ENCODE measurements at places on chromosomes 12 and 14.

DNA sequence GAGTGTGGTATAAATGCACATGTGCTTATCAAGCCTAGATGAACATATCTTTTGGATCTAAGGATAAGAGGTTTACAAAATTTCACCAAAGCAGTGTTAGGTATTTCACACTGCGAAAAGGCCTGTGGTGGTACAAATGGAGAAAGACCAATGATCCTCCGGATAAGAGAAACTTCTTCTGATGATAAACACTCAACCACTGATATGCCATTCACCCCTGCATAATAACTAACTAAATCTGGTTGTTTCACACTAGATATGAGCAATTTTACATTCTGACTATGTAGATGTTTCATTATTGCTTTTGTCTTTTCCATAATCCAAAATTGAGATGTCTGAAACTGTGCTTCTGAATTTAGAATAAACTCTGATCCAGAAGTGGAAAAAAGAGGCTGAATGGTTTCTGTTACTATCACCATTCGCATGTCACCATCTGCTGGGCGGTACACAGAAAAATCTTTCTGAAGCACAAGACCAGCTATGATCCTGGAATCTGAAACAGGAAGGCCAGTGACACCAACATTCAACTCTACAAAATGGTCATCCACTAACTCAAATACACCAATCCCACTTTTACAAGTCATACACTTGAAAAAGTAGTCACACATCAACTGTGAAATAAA is 1.3 kb downstream of the BBS10 start:
- no peak for DNase-seq

DNA sequence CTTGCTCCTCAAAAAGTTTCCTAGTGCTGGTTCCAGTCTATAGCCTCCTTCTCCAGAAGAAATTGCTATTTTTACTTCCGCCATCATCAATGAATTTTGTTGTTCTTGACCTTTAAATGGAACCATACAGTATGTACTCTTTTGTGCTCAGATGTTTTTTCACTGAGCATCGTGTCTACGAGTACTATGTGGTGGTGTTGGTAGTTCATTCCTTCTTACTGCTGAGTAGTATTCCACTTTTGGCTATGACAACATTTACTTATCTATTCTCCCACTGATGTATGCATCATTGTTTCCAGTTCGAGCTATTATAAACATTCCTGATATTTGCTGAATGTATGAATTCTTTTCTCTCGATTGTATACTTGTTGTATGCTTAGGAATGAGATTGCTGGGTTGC is 28.6 kb downstream of the SLC2A14 start:
- DNase-seq = no peak

- DNase-seq = no peak
Observed at GRCh38 chr12:88393017-88393767, 187.1 kb downstream of the KITLG start.

DNA sequence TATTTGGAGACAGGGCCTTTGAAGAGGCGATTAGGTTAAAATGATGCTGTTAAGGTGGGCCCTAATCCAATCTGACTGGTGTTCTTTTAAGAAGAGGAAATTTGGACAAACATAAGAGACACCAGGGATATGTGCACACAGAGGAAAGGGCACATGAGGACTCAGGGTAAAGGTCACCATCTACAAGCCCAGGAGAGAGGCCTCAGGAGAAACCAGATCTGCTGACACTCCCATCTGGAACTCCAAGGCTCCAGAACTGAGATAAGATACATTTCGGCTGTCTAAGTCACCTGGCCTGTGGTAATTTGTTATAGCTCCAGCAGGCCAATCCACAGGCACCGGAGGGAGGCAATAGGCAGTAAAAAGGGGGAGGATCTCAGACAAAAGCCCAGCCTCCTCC is 48.6 kb downstream of the KICS2 start:
- no peak for DNase-seq

GRCh38 chr12:94139816-94140215 is 8.6 kb upstream of the PLXNC1 start:
- no peak for DNase-seq

DNA sequence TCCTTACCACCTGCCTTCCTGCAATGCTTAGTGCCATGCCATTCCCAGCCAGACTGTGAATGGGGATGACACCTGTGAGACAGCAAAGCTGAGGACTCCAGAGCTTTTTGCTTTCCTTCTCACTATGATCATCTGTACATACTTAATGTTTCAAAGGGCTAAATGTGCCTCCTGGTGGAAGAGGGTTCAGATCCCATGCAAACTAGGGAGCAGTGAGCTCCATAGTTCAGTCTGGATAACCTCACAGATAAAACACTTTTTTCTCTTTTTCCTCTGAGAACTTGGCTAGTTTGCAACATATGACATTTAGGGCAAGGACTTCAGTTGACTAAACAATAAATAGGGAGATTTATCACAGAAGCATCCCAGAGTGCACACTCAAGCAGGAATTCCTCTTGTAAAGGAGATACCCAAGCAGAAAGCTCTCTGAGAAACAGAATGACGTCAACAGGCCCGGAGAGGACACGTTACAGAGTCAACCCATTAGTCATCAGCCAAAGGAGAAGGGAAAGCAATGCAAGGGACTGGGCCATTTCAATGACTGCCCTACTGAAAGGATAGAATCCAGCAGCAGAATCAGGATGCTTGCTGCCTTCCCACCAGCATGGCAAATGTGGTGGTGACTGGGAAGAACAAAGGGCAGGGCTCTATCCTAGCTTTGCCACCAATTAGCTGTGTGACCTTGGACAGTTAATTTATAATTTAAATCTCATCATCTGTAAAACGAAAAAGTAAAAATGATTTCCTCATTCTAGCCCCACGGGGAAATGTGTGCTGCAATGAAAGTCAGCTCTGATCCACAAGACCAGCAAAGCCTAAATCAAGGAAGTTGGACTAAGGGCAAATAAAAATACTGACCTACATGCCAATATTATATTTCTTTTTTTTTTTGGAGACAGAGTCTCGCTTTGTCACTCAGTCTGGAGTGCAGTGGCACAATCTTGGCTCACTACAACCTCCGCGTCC is 80.8 kb upstream of the ACTN1 start:
- DNase-seq = peak; percentile 96

GRCh38 chr12:47705229-47705565 is 633 bp downstream of the RPAP3 start:
- no peak for DNase-seq

GRCh38 chr14:54646626-54647025 is 79.7 kb downstream of the SAMD4A start:
- DNase-seq = no peak

DNA sequence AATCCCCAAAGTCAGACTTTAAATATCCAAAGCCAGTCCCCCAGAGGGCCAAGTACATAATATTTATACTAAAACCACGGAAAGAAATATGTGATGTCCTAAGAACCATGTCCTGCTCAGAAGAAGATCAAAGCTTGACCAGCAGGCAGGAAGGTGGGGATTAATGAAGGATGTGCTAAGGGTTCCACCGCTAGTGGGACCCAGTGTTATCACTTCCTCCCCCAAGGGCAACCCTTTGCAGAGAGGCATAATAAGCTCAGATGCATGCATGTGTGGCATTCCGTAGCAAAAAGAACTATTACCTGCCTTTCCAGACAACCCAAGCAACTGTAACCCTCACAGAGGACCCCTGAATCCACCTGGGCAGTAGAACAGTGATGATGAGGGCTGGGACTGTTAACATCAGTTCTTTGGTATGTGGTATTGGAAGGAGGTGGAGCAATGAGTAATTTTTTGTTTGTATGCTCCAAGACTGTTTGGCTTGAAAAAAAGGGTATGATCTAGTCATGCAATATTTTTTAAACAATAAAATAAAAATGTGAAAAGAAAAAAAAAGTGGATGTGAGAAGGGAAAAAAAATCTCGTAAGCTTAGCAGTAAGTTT is 71.7 kb upstream of the ETV6 start:
- no peak for DNase-seq

GRCh38 chr12:3032770-3033538 is 44.2 kb upstream of the TSPAN9 start:
- no peak for DNase-seq

- no peak for DNase-seq
Observed at GRCh38 chr14:76212242-76212641, 60.5 kb downstream of the GPATCH2L start.

- DNase-seq = no peak
Observed at GRCh38 chr12:68158432-68158831, 1.1 kb downstream of the IFNG start.

DNA sequence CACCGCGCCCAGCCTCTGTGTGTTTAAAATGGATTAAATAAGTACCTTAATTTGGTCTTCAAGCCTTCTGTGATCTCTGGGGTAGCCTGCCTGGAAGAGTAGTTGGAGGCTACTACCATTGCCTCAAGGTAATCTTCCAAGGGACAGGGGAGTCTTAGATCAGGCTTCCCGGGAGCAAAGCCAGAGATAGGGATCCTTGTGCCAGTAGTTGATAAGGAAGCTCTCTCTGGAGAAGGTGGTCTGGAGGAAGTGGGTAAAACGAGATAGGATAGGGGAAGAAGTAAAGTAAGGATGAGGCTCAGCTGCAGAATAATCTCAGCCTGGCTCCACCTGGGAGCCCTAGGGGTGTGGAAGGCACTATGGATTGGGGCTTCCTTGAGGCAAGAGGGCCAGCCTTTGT is 38.5 kb downstream of the FOS start:
- DNase-seq = no peak

DNA sequence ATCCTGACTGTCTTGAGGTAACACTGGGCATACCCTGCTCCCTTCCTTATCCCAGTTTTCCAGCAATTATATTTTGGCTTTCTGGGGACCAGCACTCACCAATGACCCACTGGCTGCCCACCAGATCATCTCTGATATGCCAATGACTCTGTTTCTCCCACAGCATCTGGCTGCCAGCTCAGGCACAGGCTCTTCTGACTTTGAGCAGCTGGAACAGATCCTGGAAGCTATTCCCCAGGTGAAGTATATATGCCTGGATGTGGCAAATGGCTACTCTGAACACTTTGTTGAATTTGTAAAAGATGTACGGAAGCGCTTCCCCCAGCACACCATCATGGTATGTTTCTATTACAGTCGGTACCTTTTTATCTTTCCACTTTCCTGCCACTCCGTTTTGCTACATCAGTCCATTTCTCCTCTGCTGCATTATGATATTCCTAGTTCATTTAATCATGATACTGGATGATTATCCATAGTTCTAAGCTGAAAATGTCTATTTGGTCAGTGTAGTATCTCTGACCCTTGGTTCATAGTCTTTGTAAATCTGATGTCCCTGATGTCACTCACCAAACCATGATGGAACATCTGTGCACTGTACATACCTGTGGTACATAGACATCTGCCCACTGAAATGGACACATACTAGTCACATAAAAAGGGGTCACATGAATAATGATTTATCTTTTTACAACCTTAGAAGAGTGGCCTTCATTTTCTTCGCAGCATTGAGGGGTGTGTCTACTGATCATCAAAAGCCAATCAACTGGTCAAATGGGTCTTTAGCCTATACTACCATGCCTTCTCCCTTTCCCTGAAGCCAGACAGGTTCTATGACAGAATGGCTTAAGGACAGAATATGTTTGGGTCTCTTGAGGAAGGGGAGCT is 3.3 kb downstream of the GMPR2 start:
- no peak for DNase-seq

- no peak for DNase-seq
Observed at GRCh38 chr14:61523751-61524150, 171.6 kb upstream of the HIF1A start.

DNA sequence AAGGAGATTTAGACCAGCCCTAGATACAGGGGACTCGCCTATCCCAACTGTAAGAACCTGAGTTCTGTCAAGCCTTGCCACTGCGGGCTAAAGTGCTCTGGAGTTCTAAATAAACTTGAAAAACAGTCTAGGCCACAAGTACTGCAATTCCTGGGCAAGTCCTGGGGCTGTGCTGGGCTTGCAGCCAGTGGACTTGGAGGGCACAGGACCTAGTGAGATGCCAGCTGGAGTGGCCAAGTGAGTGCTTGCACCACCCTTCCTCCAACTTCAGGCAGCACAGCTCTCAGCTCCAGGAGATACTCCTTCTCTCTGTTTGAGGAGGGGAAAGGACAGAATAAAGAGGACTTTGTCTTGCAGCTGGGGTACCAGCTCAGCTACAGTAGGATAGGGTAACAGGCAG is 307.6 kb upstream of the FBXO33 start:
- no peak for DNase-seq

- DNase-seq = no peak
Observed at GRCh38 chr14:71454513-71455332, 477.5 kb upstream of the RGS6 start.

DNA sequence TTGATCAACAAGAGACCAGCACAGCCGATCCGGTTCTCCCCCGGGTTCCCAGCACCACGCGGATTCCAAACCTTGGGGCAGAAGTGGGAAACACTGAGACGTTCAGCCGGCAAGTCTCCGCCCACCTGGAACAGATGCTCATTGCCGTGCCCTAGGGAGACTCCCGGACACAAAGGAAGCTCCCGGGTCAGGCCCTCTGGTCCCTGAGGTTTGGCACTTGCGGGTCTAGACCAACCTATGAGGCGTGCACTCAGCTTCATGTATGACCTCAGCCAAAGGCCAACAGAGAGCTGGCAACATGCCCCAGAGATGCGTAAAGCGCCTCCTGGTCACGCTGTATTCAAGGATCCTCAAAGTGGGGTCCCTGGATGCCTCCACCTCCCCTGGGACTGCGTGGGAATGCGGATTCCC is 2.5 kb downstream of the RIMBP2 start:
- DNase-seq = no peak

DNA sequence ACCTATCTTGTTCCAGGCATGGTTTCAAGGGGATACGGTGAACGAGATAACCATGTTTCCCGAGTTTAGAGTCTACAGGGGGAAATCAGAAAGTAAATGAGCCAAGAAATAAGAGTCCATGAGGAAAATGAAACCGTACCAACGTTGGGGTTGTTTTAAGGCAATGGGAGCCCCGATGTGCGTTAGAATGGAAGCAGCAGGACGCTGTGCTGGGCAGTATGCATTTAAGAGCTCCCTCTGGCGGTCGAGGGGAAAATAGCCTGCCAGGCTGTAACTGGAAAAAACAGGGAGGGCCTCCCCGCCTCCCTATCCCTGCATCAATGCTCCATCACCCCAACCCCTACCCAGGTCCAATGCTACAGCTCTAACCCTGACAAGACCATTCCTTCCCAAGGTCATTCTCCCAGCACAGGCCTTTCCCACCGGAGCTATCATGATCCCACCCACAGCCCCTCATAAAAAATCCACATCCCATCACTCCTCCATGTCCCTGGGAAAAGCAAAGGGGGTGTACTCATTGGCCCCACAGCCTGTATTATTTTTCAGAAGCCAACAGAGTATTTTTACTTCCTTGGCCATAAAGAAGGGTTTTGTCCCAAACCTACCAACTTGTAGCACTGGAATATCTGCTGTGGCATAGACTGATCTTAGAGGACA is 226.3 kb upstream of the NOS1 start:
- DNase-seq = no peak

GRCh38 chr14:27242874-27243273 is 645.0 kb upstream of the NOVA1 start:
- no peak for DNase-seq

DNA sequence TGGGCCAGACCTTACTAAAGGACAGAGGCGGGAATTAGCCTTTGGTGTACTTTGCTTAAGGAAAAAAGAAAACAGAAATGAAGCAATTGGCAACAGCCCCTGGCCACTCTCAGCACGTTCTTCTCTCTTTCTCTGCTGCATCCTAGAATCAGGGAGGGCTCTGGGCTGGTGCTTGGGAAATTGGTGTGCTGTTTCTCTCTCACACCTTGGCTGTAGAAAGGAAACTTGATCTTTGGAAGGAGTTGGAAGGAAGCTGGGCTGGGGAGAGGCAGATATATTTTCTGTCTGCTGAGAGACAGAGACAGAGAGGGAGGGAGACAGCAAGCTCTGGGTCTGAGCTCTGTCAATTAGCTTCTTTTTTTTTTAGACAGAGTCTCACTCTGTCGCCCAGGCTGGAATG is 27.4 kb downstream of the NOS1 start:
- DNase-seq = no peak
